ENCODE measurements at places on chromosomes 6 and 20.
A peak's percentile ranks its signal among the peaks of the same experiment; 100 is the strongest.

- DNase-seq: no peak
Observed at GRCh38 chr6:87099472-87099871, 4.6 kb upstream of the CGA start.

DNA sequence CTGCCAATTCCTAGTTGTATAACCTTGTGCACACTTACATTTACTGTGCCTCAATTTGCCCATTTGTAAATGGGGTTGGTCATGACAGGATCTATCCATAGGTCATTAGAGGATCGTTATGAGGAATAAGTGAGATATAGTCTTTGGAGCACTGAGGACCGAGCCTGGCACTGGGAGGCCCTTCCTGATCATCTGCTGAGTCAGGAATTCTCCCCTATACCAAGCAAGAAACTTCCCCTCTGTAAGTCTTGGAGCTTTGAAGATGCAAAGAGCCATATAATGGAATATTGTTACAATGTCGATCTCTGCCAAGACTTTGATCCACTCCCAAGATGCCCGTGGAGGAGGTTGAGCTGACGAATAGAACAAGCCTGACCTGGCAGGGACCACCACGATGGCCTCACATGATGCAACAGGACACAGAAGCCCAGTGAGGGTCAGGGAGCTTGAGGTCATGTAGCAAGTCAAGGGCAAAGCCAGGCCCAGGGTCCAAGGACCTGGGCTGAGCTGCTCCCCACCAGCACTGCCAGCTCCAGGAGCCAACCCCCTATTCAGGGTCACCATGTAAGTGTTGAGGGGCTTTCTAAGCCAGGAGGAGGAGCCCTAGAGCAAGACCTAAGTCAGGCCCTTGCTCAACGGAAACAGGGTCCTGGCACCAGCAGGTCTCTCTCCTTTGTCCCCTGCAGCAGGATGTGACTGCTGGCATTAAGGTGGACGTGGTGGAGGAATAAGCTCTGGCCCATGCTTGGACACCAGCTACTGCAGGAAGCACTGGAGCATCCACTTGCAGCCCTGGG is 16.7 kb downstream of the PDRG1 start:
- DNase-seq: no peak

- DNase-seq: no peak
Observed at GRCh38 chr6:44133981-44134711, 6.8 kb downstream of the TMEM63B start.

- peak; percentile 2 for DNase-seq
Observed at GRCh38 chr6:127515234-127515793, 3.8 kb downstream of the MTCL3 start.

- no peak for DNase-seq
Observed at GRCh38 chr20:44959638-44960102, 527 bp downstream of the TOMM34 start.

DNA sequence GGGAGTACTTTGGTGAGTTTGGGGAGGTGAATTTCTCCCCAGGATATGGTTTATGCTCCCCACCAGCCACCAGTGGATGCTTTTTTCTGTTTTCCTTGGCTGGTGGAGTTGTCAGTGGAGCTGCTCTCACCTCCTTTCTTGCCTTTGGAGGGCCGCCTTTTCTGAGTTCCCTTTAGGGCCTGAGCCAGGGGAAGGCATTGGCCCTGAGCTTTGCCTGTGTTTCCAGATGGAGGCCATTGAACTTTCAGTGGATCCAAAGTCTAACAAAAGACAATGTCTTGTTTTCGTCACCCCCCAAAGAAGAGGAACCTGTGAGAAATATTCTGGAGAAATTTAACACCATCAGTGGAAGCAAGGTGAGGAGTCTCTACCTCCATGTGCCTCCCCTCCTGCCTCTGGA is 4.4 kb upstream of the TMEM14A start:
- no peak for DNase-seq

- DNase-seq: peak; percentile 22
Observed at GRCh38 chr6:125421836-125422235, 120.1 kb upstream of the HDDC2 start.

DNA sequence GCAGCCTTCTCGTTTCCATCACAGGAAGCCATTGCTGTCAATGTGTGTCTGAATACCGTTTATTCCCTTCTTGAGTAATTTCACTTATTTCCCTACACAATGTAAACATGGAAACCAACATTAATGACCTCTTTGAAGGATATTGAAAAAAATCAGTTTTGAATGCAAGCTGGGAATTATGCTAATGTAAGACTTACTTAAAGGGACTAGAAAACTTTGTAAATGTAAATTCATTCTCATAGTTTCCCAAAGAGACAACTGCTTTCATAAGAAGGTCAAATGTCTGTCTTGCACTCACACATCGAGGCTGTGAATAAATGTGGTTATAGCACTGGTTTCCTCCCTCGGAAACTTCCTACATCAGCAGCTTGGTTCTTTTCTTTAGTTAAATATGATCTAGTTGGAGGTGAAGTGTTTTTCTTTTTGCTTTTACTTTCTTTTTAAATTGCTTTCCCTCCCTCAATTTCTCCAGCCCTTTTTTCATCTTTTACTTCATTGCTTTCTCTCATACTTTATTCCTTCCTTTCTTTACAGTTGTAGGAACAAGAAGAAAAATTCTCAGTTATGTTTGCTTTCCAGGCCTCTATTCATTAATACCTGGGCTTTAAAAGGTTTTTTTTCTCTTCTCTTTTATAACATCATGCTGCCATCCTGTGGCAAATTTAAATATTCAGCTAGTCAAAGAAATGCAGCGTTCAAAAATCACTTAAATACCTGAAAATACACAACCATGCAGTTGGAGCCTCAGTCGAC is 108.3 kb downstream of the TNFAIP3 start:
- no peak for DNase-seq

DNA sequence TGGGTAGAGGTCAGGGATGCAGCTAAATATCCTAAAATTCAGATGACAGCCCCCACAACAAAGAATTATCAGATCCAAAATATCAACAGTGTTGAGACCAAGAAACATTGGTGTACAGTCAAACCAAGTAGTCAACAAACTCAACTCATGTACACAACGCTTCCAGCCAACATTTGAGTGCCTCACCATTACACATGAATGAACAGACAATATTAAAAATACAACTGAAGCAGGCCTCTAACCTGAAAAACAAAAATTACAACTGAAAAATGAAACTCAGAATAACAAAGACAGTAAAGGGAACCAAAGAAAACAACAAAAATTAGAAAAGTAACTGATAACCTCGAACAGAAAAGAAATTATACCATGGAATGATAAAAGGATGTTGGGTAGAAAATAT is 46.2 kb downstream of the HACE1 start:
- DNase-seq: no peak

- peak; percentile 45 for DNase-seq
Observed at GRCh38 chr6:30554962-30555815, 1.1 kb downstream of the GNL1 start.

DNA sequence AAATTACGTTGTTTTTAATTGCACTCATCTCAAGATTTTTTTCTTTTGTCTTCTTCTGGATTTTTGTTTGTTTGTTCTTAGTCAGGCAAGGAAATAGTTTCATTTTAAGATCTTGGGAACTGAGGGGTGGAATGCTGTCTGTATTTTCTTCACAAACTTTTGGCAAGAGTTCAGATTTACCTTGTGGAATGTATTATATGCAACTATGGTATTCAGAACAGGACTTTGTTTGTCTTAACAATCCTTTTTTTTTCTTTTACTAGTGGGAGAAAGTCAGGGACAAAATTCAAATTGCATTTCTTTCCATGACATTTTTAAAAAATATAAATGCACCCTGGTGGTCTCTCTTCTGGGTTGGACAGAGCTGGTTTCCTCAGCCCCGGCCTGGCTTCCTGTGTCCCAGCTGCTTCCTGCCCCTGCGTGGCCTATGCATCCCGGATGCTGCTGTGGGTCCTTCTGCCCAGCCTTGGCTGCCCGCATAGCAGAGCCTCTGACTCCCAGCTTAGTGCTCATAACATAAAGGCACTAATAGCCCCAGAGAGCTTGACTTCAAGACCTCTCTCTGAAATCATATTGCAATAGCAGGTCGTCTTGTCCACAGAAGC is 520.7 kb downstream of the QKI start:
- no peak for DNase-seq

DNA sequence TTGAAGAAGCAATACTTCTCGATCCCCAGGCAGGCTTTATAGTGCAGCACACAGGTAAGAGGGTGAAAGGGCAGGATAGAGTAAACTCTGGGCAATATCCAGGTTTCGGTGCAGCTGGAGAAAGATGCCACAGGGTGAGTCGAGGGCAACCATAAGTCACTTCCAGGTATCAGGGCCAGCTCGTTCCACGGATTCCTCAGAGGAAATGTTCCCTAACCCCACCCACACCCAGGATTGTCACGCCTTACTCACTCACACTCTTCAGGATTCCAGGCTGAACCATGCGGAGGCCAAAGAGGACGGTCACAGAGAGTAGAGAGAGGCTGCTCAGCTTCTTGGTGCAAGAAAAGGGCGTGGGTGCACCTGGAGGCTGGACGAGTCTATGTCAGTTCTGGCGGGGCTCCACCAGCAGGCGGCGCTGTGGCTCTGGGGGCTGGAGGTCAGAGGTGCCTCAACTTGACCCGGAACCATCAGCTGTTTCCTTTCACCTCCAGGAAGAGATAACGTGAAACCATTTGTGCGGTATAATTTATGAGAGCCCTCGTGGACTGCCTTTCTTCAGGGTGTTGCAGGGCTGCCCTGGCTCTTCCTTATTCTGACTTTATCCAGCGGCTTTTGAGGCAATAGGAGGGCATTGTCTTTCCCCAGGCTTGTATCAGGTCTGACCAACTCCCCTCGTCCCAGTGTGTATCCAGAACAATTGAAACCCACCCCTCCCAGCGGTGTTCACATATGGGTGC is 14.5 kb upstream of the WFDC12 start:
- DNase-seq: peak; percentile 50

DNA sequence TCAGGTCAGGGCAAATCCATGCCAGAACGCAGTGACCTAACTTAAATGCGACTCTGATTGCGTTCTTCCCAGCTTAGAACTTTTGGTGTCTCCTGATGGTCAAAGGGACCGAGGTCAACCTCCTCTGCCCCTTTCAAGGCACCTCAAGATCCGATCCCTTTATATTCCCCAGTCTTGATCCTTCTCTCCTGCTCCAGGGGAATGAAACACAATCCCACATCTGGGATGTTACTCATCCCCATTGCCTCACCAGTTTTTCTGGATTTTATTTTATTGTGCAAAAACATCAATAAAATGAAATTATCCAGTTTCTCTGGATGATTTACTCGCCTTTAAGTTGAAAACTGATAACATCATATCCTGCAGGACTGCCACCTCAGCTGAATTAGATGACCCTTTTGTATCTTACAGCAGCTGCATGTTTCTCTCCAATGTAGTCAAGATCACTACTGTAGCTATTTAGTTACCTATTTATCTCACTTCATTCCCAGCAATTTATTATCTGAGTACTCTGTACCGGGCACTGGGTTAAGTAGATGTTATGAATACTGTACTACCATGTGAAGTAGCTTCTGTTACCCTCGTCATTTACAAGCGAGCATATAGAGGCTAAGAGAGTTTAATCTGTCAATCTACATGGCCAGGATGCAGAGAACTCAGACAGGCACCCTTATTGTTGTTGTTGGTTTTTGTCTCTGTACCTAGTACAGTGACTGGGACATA is 44.0 kb downstream of the IRAK1BP1 start:
- no peak for DNase-seq

GRCh38 chr6:13465734-13466133 is 21.7 kb downstream of the GFOD1 start:
- no peak for DNase-seq

DNA sequence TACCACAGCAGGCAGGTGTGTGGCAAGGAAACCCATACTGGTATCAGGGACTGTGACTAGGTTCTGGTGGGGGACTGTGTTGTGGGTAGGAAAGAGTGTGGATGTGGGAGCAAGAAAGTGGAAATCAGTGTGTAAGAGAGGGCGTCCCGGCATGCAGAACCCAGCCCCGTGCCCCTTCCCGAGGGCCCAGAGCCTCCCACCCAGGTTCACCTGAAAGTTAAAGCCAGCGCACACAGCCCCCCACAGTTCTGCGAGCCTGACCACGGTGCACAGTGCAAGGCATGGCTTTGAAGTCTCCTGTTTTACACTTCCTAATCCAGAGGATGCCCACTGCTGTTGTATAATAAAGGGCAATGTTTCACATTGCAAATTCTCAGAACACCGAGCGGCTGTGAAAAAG is 22.7 kb downstream of the MAFB start:
- no peak for DNase-seq

GRCh38 chr6:130050230-130050629 is 31.8 kb downstream of the L3MBTL3 start:
- DNase-seq: no peak

DNA sequence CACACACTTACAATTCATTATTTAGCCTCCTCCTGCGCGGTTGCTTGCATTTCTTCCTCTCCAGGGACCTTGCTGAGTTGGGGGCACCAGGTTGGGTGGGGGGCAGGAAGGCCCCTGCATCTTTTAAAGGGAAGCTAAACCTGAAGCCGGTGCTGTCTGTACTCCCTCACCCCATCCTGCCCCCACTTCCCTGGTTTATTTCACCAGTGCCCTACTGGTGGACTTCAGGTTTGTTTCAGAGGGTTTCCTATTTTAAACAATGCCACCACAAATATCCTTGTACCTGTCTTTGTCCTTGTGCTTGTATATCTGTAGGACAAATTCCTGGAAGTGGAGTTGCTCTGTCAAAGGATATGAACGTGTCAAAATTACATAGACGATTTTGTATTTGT is 21.0 kb downstream of the PTK7 start:
- DNase-seq: no peak

DNA sequence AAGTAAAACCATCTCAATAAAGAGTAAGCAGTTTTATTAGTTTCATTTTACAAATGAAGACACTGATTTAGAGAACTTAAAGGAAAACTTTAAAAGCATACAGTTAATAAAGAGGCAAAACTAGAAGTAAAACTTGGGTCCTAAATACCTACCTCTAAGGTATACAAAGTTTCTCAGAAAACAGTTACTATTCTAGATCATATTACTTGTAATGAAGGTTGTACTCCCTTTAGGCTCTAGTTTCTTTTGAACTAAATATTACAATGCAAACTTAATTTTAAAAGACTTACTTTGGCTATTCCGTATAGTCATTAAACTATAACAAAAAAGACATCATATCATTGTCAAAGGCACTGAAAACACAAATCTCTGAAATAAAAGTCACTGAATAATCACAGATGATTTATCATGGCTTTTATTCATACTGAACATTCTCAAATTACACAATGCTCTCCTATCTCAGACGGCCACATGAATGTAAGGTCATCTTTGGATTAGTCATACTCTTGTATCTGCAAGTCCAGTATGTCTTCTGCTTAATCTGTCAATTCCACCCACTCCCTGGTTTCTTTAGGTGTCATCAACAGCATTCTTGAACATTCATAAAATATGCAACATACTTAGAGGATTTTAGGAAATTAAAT is 361.6 kb upstream of the RUNX2 start:
- no peak for DNase-seq

GRCh38 chr6:901696-902460 is 208.9 kb upstream of the EXOC2 start:
- DNase-seq: no peak

GRCh38 chr6:1605893-1606779 is 3.6 kb upstream of the FOXC1 start:
- no peak for DNase-seq

Data from neural crest cell (in vitro differentiated cells).